ENCODE measurements at places on chromosomes 2 and 18.

- H3K36me3 ChIP-seq, result no peaks in the 10 kb centered on the region
- H3K27me3 ChIP-seq, result peaks cover 3% of the 10 kb centered on the region
- H3K27ac ChIP-seq, result no peak overlapping the region
- no peak for DNase-seq
Observed at GRCh38 chr2:216665717-216666116, 29.6 kb downstream of the IGFBP5 start.

DNA sequence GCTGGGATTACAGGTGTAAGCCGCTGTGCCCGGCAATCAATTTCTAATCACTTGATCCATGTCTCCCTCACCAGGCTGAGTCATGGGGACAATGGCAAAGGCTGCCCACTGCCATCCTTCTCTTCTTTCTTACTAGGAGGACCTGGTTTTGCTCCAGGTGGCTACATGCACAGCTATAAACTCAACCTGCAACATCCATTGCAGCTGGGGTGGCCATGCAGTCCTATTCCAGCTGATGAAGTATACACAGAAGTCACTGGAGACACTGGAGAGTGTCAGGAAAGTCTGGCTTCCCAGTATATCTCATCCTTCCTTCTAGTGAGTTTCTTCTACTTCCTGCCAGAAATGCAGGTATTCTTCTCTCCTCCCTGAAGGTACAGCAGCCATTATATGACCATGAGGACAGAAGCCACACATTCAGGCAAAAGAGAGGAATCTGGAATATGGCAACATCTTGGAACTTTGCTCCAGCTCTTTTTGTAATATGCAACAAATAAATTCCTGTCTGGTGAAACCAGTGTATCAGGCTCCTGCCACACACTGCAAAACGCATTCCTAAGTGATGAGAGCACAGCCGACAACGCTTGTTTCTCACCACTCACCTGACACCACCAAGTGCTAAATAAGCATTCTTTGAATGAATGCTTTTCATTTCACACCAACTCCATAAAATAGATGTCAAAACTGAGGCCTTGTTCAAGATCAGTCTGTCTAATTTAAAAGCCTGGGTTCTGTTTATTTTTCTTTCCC lies 32.3 kb downstream of the SCTR start:
- H3K4me1 ChIP-seq, result no peaks in the 10 kb centered on the region
- no peak overlapping the region for H3K27ac ChIP-seq
- H3K4me3 ChIP-seq, result no peak overlapping the region
- H3K36me3 ChIP-seq, result no peaks in the 10 kb centered on the region
- peaks cover 1% of the 10 kb centered on the region for H3K27me3 ChIP-seq

GRCh38 chr2:239266779-239267287 lies 134.0 kb downstream of the HDAC4 start:
- no peak for DNase-seq
- peaks cover 5% of the 10 kb centered on the region for H3K27me3 ChIP-seq
- H3K36me3 ChIP-seq, result peaks cover 27% of the 10 kb centered on the region
- H3K4me3 ChIP-seq, result peak overlapping the region; percentile 82

DNA sequence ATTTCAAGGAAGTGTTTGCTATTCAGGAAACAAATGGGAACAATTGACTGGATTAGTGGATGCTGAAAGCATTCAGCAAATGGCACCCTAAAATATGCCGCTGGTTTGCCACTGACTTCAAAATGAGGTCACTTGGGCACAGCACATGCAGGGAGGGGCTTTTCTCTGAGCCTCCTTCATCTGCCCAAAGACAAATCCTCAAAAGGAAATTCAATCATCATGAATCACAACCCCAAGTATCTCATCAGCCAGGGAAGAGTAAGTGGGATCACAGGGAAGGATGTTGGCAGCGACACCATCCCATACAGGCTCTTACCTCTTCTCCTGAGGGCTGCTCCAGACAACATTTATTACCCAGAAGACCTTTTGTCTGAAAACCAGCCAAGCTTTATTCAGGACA lies 14.4 kb upstream of the SP140L start:
- no peak for DNase-seq
- H3K27me3 ChIP-seq, result no peaks in the 10 kb centered on the region
- peaks cover 84% of the 10 kb centered on the region for H3K36me3 ChIP-seq
- H3K4me3 ChIP-seq, result no peak overlapping the region

DNA sequence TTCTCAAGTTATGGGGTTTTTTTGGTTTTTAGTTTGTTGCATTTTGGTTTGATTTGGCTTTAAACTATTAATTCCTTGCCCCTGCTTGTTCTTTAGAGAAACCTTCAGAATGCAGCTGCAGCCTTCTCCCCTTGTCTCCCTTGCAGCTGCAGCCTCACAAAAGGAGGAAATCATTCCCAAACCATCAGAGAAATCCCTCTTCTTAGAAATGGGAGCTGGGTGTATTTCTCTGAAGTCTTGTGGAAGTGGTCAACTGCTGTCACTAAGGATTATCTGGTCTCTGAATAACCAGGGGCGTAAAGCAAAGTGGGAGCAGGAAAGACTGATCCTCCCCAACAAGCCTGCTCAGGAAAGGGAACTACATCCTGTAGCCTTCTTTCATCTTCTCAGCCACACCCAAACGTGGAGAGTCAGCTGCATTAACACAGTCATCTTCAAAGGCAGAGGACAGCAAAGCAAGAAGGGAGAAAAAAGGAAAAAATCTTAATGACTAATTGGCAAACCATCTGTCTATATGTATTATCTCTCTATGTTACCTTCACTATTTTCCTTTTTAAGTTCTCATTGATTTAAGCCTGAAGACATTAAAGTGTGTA lies 1834.1 kb upstream of the PIK3C3 start:
- DNase-seq, result no peak
- H3K27me3 ChIP-seq, result no peaks in the 10 kb centered on the region
- H3K4me3 ChIP-seq, result no peak overlapping the region

GRCh38 chr2:169106563-169107545 lies 37.5 kb downstream of the DHRS9 start:
- peaks cover 53% of the 10 kb centered on the region for H3K4me1 ChIP-seq
- H3K27me3 ChIP-seq, result peaks cover 1% of the 10 kb centered on the region
- H3K36me3 ChIP-seq, result peaks cover 8% of the 10 kb centered on the region
- H3K27ac ChIP-seq, result peak overlapping the region; percentile 15
- no peak for DNase-seq

GRCh38 chr18:11859903-11860407 lies 8.7 kb downstream of the CHMP1B start:
- no peak overlapping the region for H3K4me3 ChIP-seq
- peaks cover 1% of the 10 kb centered on the region for H3K36me3 ChIP-seq
- peaks cover 28% of the 10 kb centered on the region for H3K4me1 ChIP-seq
- H3K27ac ChIP-seq, result peak overlapping the region; percentile 65

DNA sequence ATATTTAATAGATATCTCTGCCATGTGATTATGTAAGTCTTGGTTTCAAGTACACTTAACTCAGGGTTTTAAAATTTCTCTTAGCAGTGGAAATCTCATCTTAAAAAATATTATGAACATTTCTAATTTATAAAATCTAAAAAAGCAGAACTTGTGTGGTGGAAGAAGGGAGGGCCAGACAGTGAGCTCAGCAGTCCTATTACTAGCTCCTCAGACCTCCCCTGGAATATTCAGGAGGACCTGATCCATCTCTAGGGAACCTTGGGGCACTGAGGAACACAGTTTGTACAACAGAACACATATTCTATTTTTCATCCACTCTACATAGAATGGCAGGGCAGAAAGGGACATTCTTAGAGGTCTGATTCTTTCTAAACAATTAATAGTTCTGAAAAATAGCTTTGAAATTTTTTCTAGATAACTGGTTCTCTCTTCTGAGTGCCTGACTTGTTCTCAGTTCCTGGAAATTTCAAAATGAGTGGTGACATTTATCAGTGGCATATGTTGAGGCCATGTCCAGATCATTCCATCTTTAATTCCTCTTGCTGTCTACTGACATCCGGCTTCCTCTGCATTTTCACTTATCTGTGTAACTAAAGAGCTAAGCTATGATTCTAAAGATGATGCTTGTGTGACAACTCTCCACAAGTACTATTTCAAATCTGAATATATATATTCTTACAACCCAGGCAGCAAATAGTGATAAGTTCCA lies 8.2 kb upstream of the MAP4K4 start:
- H3K27me3 ChIP-seq, result peaks cover 3% of the 10 kb centered on the region
- H3K27ac ChIP-seq, result no peak overlapping the region
- no peak overlapping the region for H3K4me3 ChIP-seq
- peaks cover 21% of the 10 kb centered on the region for H3K4me1 ChIP-seq
- H3K36me3 ChIP-seq, result no peaks in the 10 kb centered on the region

GRCh38 chr2:86065512-86065911 lies 40.2 kb downstream of the POLR1A start:
- H3K36me3 ChIP-seq, result peaks cover 90% of the 10 kb centered on the region
- H3K4me3 ChIP-seq, result no peak overlapping the region
- H3K27ac ChIP-seq, result peak overlapping the region; percentile 23
- no peak for DNase-seq
- peaks cover 22% of the 10 kb centered on the region for H3K4me1 ChIP-seq

DNA sequence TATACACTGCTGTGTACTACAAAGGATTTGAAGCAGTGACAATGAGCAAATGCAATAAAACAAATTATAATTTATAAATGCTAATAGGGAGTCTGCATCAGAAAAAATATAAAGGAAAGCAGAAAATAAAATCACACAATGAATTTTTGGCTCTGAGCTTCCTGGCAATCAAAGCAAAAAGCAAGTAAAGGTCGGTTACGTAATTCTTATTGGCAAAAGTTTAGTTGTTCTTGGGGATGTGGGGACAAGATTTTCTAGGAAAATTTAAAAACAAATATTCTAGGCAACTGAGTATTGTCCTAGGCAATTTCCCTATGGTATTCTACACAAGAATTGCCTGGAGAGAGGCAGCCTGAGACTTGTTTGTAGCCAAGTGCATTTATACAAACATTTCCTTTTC lies 1.8 kb downstream of the ORC2 start:
- H3K27me3 ChIP-seq, result no peaks in the 10 kb centered on the region
- H3K36me3 ChIP-seq, result peaks cover 38% of the 10 kb centered on the region
- no peak overlapping the region for H3K27ac ChIP-seq
- peaks cover 45% of the 10 kb centered on the region for H3K4me1 ChIP-seq
- DNase-seq, result no peak

DNA sequence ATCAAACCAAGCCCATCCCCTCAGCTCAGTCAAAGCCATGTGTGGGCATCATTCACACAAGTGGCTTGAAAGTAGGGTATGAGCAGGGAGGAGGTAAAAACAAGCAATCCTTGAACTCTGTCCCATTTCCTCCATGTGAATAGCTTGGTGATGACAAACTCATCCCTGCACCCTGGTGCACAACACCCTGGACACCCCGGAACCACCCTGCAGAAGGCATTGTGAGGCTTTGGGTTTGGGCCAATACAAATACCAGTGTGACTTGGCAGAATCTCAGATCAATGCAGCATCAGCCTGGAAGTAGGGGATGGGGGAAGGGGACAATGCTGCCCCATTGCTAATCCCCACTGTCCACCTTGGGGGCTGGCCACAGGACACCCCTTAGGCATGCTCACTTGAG lies 28.6 kb downstream of the TGFA start:
- H3K4me3 ChIP-seq, result no peak overlapping the region
- H3K4me1 ChIP-seq, result peaks cover 8% of the 10 kb centered on the region
- H3K36me3 ChIP-seq, result no peaks in the 10 kb centered on the region
- DNase-seq, result no peak

DNA sequence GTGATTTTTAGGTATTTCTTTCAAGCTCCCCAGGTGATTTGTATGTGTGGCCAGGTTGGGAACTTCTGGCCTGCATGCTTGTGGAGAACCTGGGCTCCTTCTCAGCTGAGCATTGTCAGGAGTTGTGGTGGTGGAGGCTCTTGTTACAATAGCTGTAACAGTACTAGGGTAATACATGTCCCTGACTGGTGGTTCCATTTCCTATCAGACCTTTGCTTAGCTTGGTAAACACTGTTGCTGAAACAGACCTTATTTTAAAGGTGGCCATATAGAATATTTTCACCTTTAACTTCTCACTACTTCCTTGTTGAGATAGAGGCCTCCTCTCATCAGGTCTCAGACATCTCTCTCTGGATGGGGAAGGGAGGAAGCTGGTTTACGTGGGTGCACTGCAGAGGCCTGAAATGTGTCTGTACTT lies 79.2 kb downstream of the SETBP1 start:
- H3K36me3 ChIP-seq, result peaks cover 30% of the 10 kb centered on the region
- H3K4me3 ChIP-seq, result peak overlapping the region; percentile 65
- peak overlapping the region; percentile 97 for H3K27ac ChIP-seq
- no peak for DNase-seq
- no peaks in the 10 kb centered on the region for H3K27me3 ChIP-seq

DNA sequence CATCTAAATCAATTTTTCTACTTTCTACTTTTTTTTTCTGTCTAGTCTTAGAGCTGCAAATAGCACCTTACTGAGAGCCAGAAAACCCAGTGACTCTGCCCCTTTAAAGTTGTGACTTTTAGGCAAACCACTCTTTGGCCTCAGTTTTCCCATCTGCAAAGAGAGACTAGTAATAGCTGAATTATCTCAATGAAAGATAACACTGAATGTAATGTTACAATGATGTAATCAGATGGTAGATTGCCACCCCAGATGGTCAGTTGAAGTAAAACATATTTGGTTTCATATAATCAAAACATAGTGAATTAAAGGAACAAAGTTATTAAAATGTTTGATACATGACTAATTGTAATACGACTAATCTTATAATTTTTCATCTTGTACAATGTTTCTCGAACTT lies 5.0 kb upstream of the APCDD1 start:
- peaks cover 49% of the 10 kb centered on the region for H3K27me3 ChIP-seq
- DNase-seq, result no peak
- H3K27ac ChIP-seq, result no peak overlapping the region
- H3K4me1 ChIP-seq, result no peaks in the 10 kb centered on the region
- no peaks in the 10 kb centered on the region for H3K36me3 ChIP-seq
- H3K4me3 ChIP-seq, result no peak overlapping the region

- DNase-seq, result no peak
- no peak overlapping the region for H3K4me3 ChIP-seq
- no peaks in the 10 kb centered on the region for H3K36me3 ChIP-seq
- H3K4me1 ChIP-seq, result no peaks in the 10 kb centered on the region
- H3K27me3 ChIP-seq, result no peaks in the 10 kb centered on the region
Observed at GRCh38 chr2:123840574-123840973, 184.5 kb upstream of the CNTNAP5 start.

DNA sequence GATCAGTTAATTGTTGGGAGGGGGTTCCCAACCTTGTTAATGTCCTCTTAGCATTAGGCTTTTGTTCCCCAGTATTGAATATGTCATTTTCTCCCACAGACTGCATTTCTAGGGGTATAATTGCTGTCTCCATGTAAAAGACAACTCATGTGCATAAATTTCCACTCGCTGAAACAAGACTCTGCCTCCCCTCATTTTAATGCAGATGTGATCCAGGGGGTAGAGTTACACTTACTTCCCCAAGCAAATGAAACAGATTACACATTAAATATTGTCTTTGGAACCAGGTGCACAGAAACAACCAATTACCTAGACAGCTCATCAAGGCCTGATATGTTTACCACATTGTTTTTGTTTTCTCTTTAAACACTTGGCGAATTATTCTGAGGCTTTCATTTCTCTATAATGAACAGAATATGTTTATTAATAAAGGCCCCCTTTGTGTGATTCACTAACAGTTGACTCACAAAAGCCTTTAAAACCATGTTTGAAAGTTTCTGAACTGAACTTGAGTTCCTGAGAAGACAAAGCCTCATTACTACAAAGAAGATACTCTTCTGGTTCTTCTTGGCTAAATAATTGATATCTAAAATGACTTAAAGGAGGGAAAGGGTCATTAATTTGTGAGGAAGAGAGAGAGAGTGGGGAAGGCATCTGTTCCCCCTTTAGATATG lies 15.0 kb upstream of the ACVR1 start:
- no peak overlapping the region for H3K4me3 ChIP-seq
- peak overlapping the region; percentile 59 for H3K27ac ChIP-seq
- H3K4me1 ChIP-seq, result peaks cover 47% of the 10 kb centered on the region
- peaks cover 14% of the 10 kb centered on the region for H3K36me3 ChIP-seq
- no peak for DNase-seq
